ENCODE measurements at places on chromosomes 1 and 21.

- DNase-seq = no peak
These were observed 1.2 kb downstream of the HES4 start for GRCh38 chr1:998745-998994.

- DNase-seq = no peak
These were observed 26.6 kb downstream of the CRYAA start for GRCh38 chr21:43195121-43196021.

- DNase-seq = no peak
These were observed 81.7 kb downstream of the MAN1C1 start for GRCh38 chr1:25698252-25698651.

DNA sequence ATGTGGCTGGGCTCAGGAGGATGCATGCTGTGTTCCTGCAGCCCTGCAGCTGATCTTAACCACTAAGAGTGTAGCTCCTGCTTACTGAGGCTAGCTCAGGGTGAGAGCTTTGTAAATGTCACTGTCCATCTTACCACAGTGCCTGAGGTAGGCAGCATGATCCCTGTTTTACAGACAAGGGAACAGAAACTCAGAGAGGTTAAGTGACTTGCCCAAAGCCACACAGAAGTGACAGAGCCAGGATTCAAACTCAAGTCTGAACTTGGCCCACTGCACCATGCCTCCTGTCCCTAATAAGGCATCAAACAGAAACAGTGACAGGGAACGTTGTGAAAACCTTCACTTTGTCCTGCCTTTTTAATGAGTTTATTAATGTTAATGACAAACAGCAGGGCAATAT, 27.9 kb downstream of the PPFIA4 start:
- no peak for DNase-seq

DNA sequence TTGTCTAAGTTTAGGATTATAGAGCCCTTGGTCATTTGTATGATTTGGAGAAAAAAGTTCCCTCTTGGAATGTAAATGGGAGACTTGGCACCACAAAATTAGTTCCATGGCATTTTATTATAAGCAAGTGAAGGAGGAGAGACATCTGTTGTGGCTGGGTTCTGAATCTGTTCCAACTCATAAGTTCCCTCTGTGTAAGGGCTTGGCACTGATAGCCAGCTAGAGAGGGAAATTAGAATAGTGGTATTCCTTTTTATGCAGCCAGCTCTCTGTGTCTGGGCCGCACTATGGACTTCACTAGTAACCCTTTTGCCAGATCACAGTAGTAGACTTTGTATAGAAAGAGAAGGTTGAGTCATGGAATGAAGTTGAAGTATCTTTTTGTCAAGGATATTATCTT, 31.1 kb downstream of the GNAI3 start:
- DNase-seq = no peak

DNA sequence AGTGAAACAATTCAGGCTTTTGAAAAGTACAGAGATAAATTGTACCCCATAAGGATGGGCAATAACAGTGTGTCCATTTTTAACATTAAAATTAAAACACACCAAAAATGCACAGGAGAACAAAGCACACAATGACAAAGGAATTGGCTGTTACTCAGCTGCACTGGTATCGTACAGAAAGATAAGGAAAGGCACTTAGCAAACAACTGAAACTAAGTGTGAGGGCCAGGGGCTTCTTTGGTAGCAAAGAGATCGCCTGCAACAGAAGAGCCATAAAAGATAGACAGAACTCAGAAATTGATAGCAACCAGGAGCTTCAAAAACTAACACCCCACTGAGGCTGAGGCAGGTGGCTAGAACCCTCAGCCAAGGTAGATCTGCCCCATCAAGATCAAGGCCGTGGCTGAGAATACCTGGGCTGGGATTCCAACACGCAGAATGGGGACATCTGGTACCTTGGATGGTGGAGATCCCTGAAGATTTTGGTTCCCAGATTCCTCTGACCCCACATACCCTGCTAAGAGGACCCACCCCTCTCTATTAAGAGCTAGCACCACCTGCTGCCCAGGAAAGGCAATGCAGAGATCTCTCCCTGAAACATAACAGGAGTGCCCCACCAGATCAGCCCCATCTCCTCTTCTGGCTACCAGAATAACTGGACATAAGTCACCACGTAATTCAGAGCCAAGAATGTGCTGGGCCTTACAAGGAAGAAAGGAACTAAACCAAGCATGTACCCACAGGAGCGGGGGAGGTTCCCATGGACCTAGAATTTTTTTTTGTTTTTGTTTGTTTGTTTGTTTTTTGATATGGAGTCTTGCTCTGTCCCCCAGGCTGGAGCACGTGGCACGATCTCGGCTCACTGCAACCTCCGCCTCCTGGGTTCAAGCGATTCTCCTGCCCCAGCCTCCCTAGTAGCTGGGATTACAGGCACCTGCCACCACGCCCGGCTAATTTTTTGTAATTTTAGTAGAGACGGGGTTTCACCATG, 16.2 kb downstream of the PLEKHO1 start:
- no peak for DNase-seq

GRCh38 chr1:186463926-186464325, 3.0 kb upstream of the PDC start:
- no peak for DNase-seq

DNA sequence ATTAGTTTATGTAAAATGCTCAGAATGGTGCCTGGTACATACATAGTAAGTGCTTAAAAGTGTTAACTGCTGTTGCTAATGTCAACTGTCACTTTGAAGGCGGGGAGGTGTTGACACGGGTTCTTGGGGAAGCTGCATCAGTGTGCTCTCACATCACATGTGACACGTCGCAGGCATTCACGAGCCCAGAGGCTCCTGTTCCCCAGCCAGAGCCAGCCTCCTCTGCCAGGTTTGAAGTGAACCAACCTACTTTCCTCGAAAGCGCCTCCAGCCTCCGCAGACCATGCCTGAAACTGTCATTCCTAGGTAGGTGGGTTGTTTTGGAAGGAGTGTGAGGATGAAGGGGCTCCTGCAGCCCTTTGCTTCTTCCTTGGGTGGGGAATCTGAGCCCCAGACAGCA, 13.8 kb downstream of the GALNT2 start:
- DNase-seq = no peak

DNA sequence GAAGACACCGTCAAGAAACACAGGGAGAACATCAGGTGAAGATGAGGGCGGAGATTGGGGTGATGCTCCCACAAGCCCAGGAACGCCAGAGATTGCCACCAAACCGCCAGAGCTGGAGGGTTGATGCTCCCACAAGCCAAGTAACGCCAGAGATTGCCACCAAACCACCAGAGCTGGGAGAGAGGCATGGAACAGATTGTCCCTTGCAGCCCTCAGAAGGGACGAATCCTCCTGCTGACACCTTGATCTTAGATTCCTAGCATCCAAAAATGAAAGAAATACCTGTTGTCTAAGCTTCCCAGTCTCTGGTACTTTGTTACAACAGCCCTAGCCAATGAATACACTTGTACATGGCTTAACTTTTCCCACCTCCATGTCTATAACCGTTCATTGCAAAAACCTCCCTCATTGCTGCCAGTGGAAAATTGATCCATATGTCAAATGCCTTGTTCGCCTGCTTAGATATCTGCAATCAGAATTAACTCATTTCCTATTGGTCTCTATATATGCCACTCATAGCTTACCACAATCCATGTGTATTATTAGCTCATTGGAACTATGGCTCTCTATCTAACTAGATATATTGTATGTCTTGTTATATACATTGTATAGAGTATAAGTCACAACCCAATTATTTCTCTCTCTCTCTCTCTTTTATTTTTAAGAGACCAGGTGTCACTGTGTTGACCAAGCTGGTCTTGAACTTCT, 127.4 kb downstream of the ADSS2 start:
- DNase-seq = no peak

GRCh38 chr21:36980280-36981048, 14.0 kb upstream of the HLCS start:
- DNase-seq = no peak

GRCh38 chr1:14697353-14697752, 98.9 kb downstream of the KAZN start:
- DNase-seq = peak; percentile 69

DNA sequence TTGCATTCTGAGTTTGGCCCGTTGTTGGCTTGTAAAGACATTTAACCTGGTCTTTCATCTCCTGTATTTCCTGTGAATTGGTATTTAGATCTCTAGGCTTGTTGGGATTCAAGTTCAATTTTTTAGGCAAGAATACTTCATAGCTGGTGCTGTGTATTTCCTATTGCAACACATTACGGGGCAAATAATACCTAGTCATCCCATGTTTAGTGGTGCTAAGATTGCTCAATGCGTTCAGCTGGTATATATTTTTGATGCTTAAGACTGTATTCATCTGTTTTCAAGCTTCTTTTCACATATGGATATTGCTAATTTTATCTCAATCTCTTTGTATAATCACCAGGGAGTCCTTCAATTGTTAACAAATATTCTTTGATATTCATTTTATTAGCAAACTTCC, 87.5 kb upstream of the ZBTB18 start:
- no peak for DNase-seq

DNA sequence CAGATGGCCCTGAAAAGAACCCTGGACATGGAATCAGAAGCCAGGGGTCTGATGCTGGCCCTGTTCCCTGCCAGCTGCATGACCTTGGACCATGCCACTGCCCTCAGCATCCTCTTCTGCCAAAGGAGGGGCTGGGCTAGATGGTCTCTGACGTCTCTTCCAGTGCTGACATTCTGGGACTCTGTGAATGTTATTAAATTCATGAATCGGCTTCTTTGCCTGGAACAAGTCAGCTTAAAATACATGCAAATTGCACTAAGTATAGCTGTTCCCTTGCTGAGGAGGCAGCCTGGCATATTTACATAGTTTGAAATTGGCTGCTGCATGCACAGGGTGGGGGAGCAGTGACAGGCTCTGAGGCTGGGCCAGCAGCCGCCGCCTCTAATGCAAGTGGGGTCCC, 23.8 kb downstream of the KCNA2 start:
- DNase-seq = no peak

DNA sequence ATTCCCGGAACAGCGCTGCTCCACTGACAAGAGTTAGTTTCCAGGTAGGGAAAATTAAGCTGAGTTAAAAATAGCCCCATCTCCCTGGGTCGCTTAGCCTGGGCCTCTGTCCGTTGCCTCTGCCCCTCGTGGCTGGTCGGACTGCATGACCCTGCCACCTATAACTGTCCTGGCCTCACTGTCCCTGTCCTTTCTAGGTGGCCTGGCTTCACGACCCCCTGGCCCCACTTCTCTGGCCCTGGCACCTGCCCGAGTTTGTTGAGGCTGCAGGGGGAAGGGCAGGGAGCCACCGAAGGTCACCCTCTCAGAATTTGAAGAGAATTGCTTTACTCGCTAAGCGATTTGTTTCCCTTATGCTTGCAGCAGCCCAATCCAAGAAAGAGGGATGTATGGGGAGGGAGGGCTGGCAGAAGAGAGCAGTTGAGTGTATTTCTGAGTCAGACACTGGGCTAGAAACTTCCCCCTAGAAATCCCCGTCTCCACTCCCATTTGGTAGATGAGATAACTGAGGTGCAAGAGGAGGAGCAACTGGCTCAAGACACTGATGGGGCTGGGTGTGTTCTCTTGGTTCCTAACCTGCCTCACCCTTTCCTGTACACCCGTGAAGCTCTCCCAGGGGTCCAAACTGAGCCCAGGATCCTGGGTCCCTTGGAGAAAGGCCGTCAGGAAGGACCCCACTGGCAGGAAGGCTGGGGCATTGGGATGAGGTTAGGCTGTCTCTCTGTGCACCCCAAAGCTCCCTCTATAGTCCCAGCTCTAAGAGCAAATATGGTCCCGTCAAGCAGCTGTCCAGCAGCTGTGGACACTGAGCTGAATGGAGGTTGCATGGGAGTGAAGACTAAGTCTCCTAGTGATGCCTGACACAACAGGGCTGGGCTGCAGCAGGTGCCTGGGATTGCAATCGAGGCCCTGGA, 2.9 kb upstream of the EDN2 start:
- DNase-seq = no peak

DNA sequence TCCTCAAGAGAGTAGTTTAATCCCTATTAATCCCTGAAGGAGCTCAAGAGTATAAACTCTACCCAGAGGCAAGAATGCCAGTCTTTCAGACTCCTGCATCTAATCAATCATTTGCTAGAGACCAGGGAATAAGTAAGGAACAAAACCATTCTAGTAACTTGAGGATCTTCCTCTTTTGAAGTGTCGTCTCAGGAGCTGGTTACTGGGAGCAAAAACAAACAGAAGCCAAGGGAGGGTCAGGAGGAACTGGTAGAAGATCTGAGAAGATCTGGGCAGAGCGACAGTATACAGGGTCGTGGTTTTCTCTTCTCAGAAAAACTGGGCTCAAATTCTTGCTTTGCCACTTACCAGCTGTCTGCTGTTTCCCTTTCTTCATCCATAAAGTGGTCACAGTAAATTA, 69.3 kb downstream of the RPS6KA1 start:
- DNase-seq = no peak

GRCh38 chr1:50060279-50060678, 36.5 kb upstream of the AGBL4 start:
- DNase-seq = no peak

- no peak for DNase-seq
These were observed 264.6 kb upstream of the PROX1 start for GRCh38 chr1:213723187-213723586.

DNA sequence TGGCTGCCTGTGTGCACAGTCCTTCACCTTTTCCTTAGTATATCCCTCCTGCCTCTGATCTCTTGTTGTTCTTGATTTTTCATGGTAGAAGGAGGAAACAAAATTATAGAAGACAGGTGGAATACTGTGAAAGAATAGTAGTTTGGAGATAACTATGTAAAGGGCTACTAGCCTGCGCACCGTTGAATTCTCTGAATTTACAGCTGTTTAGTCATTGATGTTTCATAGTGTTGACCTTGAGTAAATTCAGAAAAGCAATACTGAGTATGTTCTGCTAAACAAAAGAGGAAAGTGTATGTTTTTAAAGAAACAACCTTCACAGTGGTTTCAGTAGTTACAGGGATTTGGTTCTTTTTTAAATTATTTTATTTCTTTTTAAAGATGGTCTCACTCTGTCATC, 18.1 kb downstream of the CAMTA1 start:
- no peak for DNase-seq

DNA sequence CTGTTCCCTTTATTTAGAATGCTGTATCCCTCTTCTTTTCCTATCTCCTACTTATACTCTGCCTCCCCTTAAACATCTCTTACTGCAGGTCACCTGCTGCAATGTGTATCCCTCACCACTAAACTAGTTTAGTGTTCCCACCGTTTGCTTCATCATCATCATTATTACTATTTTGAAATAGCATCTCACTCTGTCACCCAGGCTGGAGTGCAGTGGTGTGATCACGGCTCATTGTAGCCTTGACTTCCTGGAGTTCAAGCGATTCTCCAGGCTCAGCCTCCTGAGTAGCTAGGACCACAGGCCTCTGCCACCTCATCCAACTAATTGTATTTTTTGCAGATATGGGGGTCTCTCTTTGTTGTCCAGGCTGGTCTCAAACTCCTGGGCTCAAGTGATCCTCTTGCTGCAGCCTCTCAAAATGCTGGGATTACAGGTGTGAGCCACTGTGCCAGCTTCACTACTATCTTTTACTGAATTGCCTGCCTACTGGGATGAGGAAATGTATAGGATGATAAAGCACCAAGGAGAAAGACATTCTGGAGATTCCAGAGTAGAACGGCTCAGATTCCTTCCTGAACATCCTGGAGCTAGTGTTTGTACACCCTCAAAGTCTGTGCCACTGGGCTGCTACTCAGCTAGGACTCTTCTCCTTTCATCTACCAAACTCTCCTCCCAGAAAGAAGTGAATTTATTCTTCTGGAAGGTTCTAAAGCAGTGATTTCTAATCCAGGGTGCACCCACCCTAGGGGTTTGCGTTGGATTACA, 8.6 kb upstream of the IFNAR1 start:
- no peak for DNase-seq
